ENCODE measurements at places on chromosomes 5 and 9.

DNA sequence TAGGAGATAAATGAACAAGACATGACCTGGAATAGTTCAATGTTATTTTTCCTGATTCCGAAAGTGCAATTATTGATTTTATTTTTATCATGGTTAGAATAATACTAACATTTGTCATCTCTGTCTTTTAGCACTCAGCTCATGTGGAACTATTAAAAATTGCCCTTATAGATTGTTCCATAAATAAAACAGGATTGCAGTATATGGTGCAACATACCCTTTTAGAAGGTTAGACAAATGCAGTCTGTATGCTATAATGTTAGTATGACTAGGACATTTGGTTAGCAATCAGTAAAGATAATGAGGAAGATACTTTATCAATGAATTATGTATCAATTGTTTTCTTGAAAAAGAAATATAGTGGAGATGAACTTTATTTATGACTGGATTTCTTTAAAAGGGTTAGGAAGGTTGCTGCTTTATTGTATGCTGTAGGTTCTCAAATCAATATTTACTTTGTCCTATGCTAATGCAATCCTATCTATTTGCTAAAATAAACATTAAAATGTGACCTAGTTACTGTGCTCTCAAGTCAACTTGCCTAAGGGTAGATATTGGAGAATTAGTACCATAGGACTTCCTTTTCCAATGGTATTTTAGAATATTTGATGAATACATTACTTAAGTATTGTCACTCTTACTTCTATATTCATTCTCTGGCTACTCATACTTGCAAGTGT is 348.9 kb upstream of the ISL1 start:
- DNase-seq = no peak

- DNase-seq = no peak
Observed at GRCh38 chr5:132209131-132209530, 18.5 kb downstream of the P4HA2 start.

DNA sequence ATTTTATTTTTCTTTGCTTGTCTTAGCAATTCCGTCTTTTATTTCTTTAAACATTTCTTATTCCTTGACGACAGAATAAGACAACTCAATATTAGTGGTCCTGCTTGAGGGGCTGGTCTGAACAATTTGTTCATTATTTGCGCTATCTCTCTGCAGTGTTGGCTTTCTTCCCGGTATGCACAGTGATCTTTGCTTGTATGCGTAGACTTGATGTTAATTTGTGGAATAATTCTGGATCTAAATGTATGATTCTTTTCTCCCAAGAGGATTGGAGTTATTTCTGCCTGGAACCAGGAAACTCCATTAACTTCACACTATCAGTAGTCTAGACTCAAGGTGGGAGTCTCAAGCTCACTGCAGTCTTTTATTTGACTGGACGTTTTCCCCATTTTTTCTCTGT is 80.4 kb downstream of the KDM4C start:
- DNase-seq = no peak

GRCh38 chr9:113593682-113594281 is 130.3 kb downstream of the RGS3 start:
- DNase-seq = peak; percentile 75

DNA sequence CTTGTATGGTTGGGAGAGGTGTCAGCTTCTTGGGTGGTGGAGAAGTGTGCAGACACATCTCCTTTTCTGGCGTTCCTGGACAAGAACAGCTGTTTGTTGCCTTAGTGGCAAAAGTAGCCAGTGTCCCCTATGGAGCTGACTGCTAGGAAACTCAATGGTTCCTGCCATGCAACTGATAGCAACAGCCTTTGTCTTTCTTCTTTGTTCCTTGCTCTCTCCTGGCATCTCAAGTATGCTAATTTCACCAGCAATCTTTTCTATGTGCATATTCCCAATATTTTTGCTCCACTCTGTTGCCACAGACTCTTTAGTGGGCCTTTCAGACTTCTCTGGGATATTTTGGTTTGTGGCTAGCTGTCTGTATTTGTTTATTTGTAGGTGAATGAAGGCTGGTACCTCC is 36.7 kb downstream of the FBXO4 start:
- no peak for DNase-seq

GRCh38 chr5:150278916-150279315 is 10.7 kb downstream of the CAMK2A start:
- DNase-seq = no peak

DNA sequence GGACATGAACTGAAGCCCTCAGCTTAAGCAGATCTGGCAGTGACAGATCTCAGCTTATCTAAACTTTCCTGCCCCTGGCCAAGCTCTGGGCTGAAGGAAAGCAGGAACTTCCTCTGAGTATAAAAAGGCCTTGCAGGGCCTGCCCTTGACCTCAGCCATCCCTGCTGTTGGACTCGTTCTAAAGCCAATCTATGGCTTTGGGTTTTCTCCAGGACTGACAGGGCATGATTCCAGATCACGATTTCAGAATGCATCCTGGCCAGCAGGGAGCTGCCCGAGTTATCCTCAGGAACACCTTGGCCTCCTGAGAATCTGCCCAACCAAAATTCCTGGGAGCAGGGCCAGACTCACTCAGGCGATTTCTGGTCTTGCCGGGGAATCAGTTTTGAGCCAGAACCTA is 502.7 kb downstream of the TLE4 start:
- DNase-seq = no peak

DNA sequence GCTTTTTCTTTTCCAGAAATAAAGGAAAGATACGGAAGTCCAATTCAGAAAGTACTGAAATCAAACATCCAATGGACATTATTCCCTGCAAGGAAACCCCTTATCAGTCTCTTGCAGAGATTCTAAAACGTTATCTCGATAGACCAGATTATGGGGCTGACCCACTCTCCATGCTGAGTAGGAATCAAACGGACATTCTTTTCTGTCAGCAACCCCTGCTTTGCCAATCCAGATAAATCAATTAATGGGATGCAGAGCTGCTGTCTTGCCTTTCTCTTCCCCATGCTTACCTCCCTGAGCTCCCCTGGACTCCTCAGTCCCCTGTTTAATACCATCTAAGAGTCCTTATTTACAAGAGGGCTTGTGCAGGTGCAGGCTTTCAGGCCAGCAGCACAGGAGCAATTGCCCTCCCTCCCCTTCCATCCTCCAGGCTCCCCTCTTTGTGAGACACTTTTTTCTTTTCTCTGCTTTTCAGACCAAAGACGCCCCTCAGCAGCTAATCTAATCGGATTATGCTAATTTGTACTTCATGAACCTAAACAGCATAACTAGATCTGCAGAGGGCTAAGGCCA is 14.2 kb downstream of the TAL2 start:
- DNase-seq = no peak

- no peak for DNase-seq
Observed at GRCh38 chr5:16930496-16930895, 5.6 kb downstream of the MYO10 start.

GRCh38 chr9:74960561-74960960 is 7.8 kb upstream of the C9orf40 start:
- DNase-seq = no peak

DNA sequence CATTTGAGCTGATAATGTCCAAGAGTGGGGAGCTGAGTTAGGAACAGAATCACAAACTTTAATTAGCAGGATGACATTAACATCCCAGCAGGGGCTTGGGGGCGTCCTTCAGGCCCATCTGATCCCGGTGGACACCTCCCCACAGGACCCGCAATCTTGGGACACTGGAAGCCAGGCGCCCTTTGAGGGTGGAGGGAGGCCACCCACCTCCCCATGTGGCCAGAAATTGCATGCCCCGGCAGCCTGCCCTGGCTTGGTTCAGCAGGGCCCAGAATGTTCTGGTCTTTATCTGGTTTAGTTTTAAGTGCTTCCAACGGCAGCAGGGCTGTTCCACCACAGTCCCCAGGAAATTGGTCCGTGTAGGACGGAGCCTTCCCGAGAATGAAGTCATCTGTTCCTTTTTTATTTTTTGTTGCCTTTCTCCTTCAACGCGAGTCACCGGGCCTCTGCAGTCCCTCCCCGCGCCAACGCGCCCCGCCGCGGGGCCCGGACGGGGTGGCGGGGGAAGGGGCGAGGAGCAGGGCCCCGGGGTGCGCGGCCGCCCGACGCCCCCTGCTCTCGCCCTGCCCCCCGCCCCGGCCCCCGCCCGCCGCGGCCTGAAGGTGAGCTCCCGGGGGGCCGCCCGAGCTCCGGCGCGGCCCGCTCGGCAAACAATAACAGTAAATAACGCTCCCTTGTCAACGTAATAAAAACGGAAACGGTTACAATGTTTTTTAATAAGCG is 207.9 kb downstream of the C9orf50 start:
- no peak for DNase-seq

DNA sequence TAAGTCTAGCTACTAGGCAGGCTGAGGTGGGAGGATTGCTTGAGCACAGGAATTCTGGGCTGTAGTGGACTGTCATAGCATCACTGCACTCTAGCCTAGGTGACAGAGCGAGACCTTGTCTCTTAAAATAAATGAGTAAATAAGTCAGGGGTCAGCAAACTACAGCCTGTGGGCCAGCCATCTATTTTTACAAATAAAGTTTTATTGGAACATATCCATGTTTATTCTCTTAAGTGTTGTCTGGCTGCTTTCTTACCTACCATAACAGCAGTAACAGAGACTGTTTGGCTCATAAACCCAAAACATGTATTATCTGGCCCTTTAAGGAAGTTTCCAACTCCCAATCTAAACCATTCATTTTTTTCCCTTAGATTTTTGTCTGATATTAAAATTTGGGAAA is 29.6 kb downstream of the DIMT1 start:
- DNase-seq = no peak

- DNase-seq = no peak
Observed at GRCh38 chr5:112625246-112625645, 112.4 kb upstream of the APC start.

- no peak for DNase-seq
Observed at GRCh38 chr5:121698690-121699089, 153.0 kb upstream of the FTMT start.

- DNase-seq = no peak
Observed at GRCh38 chr9:87479801-87480201, 17.9 kb upstream of the DAPK1 start.

DNA sequence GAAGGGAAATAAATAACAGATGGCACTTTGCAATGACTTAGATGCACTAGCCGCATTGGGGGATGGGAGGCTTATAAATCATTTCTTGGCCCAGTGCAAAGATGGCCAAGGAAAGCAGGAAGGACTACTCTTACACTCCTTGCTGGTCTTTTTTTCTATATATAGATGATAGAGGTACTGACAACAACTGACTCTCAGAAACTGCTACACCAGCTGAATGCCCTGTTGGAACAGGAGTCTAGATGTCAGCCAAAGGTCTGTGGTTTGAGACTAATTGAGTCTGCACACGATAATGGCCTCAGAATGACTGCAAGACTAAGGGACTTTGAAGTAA is 1.7 kb downstream of the CCNG1 start:
- no peak for DNase-seq

GRCh38 chr5:53944981-53945380 is 365.4 kb downstream of the ARL15 start:
- no peak for DNase-seq
